ENCODE measurements at places on chromosomes 11 and 22.

DNA sequence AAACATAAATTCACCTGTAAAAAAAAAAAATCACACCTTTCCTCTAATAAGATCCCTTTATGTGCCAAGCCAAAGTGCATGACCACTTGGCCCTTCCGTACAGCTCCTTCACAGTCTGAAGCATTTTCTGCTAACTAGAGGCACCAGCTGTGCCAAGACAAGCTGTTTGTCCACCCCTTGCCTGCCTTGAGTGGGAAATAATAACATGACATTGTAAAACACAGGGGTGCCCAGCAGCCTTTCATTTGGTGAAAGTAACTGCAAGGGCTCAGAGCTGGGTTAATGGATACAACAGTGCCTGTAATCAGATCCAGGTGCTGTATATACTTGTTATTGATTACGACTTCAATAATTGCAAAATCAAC, 59.2 kb downstream of the DDIAS start:
- H3K27ac ChIP-seq: no peak overlapping the region
- no peaks in the 10 kb centered on the region for H3K36me3 ChIP-seq
- no peak overlapping the region for H3K4me3 ChIP-seq
- peaks cover 4% of the 10 kb centered on the region for H3K4me1 ChIP-seq
- DNase-seq: no peak
- no peaks in the 10 kb centered on the region for H3K27me3 ChIP-seq

DNA sequence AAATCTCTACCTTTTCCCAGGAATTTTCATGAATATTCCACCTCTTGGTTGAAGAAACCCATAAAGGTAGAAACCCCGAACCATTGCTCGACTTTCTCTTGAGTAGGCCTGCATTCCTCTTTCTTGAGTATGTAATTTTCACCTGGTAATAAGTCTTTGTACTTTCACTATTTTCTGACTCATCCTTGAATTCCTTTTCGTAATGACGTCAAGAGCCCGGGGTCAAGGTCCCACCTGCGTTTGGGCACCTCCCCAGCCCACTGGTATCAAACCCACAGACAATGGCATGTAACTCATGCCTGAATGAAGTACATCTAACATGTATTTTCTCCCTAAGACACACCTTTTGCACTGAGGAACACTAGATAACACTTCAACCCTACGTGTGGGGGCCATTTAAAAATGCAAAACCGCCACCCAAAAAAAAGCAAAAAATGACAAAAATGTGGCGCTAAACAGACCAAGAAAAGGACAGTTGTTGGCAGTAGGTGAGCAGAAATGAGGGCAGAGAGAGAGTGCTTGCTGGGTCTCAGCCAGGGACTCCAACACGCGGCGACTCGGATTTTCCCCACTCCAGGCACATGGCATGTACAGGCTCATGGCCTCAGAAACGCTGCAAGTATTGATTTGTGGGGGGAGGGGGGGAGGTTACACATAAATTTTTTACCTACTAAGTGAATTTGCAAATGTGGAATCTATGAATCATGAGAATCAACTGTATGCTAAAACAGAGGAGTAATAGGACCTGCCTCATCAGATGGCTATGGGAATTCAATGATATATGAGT, 4.1 kb upstream of the C11orf24 start:
- H3K4me3 ChIP-seq: no peak overlapping the region
- H3K27ac ChIP-seq: no peak overlapping the region
- DNase-seq: no peak
- no peaks in the 10 kb centered on the region for H3K36me3 ChIP-seq

DNA sequence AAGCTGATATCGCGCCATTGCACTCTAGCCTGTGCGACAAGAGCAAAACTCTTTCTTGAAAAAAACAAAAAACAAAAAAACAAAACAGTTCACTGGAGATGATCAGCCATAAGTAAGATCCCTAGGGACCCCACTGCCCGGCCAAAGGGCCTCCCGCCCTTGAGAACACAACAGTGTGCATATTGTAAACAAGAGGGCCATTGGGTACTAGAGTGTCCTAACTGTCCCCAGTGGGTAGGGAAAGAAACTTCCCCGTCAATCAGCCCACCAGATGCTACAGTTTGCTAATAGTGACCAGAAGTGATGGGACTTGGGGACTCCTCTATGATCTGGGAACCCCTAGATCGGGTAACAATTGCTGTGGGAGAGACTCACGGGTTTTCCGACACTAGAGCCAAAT, 3.7 kb upstream of the ACY3 start:
- no peak overlapping the region for H3K27ac ChIP-seq
- no peaks in the 10 kb centered on the region for H3K27me3 ChIP-seq
- no peak overlapping the region for H3K4me3 ChIP-seq
- no peak for DNase-seq
- H3K36me3 ChIP-seq: no peaks in the 10 kb centered on the region

GRCh38 chr11:130806746-130807145, 109.5 kb downstream of the SNX19 start:
- no peak overlapping the region for H3K4me3 ChIP-seq
- H3K27me3 ChIP-seq: no peaks in the 10 kb centered on the region

DNA sequence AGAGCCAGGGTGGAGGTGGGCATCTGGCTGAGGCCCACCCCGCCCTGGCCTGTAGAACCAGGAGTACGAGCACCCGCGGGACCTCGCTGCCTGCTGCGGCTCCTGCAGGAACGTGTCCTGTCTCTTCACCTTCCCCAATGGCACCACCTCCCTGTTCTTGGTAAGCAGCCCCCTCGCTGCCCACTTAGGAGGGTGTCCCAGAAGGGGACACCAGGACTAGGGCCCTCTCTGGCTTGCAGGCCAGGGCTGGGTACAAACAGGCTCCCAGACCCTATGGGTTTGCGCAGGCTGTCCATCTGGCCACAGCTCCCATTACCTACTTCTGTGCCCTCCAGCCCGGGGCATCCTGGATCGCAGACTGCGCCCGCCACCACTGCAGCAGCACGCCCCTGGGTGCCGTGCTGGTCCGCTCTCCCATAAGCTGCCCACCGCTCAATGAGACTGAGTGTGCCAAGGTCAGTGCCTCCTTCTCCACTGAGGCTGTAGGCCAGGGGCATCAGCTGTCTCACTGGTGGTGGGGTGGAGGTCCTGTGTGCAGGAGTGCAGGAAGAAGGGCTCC, 77.5 kb upstream of the MYOD1 start:
- H3K27me3 ChIP-seq: no peaks in the 10 kb centered on the region

- H3K36me3 ChIP-seq: peaks cover 22% of the 10 kb centered on the region
- H3K4me3 ChIP-seq: peak overlapping the region; percentile 42
- H3K27me3 ChIP-seq: no peaks in the 10 kb centered on the region
- no peaks in the 10 kb centered on the region for H3K4me1 ChIP-seq
These were observed 450 bp downstream of the MAP4K2 start for GRCh38 chr11:64802370-64803157.

DNA sequence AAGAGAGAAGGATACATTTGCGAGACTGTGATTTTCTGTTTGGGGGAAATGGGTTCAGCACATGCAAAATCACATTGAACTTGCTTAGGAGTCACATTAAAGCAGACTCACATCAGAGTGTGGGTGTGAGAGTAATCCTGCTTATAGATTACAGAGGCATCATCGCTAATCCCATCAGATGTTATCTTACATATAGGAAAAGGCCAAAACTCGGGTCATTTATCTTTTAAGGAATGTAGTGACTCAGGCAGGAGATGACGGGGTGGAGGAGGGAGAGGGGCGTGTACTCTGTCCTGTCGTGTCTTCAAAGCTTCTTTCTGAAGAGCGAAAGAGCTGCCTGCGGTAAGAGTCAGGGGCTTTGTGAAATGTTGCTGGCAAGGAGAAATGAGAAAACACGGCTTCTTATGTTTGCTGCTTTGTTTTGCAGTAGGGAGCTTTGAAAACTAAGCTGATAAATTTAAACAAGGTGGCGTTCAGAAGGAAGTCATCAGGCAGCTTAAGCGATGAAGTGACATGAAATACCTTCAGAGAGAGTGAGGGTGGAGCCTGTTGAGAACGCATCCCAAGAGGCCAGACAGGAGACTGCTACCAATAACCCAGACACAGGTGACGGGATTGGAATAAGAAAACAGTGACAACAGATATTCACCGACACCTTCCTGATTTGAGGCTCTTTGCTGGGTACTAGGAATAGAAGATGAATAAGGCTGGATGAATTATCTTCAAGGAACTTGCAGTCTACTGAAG, 2.2 kb upstream of the C11orf16 start:
- no peaks in the 10 kb centered on the region for H3K36me3 ChIP-seq
- H3K27ac ChIP-seq: no peak overlapping the region
- H3K27me3 ChIP-seq: no peaks in the 10 kb centered on the region
- H3K4me3 ChIP-seq: no peak overlapping the region
- peak; percentile 29 for DNase-seq
- H3K4me1 ChIP-seq: no peaks in the 10 kb centered on the region

GRCh38 chr11:2657697-2658284, 42.0 kb downstream of the KCNQ1OT1 start:
- no peaks in the 10 kb centered on the region for H3K27me3 ChIP-seq
- no peak overlapping the region for H3K4me3 ChIP-seq
- H3K27ac ChIP-seq: no peak overlapping the region
- DNase-seq: no peak
- peaks cover 13% of the 10 kb centered on the region for H3K36me3 ChIP-seq

- H3K4me1 ChIP-seq: peaks cover 8% of the 10 kb centered on the region
- H3K27ac ChIP-seq: no peak overlapping the region
- no peaks in the 10 kb centered on the region for H3K27me3 ChIP-seq
These were observed 81.0 kb downstream of the IGLL1 start for GRCh38 chr22:23498811-23499798.

DNA sequence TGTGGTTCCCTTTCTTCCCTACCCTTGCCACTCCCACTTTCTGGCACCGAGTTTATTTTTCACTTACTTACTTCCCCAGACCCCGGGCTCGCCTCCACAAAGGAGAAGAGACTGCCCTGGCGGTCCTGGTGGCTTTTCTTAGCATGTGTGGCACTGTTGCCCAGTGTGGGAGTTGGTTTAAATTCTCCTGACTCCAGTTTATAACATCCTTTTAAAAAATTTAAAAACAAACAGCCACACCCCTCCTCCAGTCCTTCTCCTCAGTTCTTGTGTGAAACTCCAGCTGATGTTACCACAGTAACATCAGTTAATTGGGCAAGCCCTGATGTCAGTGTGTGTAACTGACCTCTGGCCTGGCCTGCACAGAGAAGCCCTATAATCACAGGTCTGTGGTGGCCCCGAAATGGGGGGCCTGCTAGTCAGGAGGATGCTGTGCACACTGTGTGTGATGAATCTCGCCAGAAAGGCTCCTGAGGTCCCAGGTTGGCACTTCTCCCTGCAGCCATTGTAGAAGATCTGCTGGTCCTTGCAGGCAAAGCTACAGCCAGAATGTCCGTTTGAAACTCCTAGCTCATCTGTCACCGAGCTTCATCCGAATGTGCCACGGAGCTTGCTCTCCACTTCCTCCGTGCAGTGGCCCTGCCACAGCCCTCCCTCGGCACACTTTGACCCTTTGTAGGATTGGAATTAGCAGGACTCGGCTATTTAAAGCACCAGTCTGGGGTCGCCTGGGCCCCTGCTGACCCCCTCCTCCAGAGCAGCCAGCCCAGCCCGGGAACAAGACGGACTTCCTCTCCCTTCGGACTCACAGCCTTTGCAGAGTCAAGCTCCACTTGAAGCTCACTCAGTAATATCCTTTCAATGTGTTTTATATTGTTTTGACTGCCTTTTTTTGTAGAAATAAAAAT, 7.6 kb downstream of the YDJC start:
- H3K27ac ChIP-seq: peak overlapping the region; percentile 9
- H3K36me3 ChIP-seq: no peaks in the 10 kb centered on the region
- peaks cover 2% of the 10 kb centered on the region for H3K4me1 ChIP-seq
- no peak for DNase-seq

- H3K36me3 ChIP-seq: no peaks in the 10 kb centered on the region
- peak; percentile 70 for DNase-seq
- peak within 1 kb of the TSS; percentile 99 for H3K27ac ChIP-seq
- peak within 1 kb of the TSS; percentile 64 for H3K4me3 ChIP-seq
These were observed at the start of gene TYMP for GRCh38 chr22:50529897-50530579. Gene TYMP (minus strand): TSS chr22:50530012. CDS start chr22:50529709, 303 bp downstream.

- H3K4me3 ChIP-seq: no peak overlapping the region
- no peaks in the 10 kb centered on the region for H3K36me3 ChIP-seq
- H3K27me3 ChIP-seq: no peaks in the 10 kb centered on the region
- H3K4me1 ChIP-seq: no peaks in the 10 kb centered on the region
These were observed 49.2 kb downstream of the CWC15 start for GRCh38 chr11:94924171-94924572.

- no peak for DNase-seq
- no peaks in the 10 kb centered on the region for H3K4me1 ChIP-seq
- no peak overlapping the region for H3K4me3 ChIP-seq
- no peaks in the 10 kb centered on the region for H3K27me3 ChIP-seq
- H3K27ac ChIP-seq: no peak overlapping the region
- no peaks in the 10 kb centered on the region for H3K36me3 ChIP-seq
These were observed 187.3 kb upstream of the B3GAT1 start for GRCh38 chr11:134599299-134599771.

GRCh38 chr22:33018232-33018864, 39.8 kb downstream of the SYN3 start:
- no peak overlapping the region for H3K4me3 ChIP-seq
- H3K27ac ChIP-seq: no peak overlapping the region
- DNase-seq: peak; percentile 59
- H3K27me3 ChIP-seq: no peaks in the 10 kb centered on the region

DNA sequence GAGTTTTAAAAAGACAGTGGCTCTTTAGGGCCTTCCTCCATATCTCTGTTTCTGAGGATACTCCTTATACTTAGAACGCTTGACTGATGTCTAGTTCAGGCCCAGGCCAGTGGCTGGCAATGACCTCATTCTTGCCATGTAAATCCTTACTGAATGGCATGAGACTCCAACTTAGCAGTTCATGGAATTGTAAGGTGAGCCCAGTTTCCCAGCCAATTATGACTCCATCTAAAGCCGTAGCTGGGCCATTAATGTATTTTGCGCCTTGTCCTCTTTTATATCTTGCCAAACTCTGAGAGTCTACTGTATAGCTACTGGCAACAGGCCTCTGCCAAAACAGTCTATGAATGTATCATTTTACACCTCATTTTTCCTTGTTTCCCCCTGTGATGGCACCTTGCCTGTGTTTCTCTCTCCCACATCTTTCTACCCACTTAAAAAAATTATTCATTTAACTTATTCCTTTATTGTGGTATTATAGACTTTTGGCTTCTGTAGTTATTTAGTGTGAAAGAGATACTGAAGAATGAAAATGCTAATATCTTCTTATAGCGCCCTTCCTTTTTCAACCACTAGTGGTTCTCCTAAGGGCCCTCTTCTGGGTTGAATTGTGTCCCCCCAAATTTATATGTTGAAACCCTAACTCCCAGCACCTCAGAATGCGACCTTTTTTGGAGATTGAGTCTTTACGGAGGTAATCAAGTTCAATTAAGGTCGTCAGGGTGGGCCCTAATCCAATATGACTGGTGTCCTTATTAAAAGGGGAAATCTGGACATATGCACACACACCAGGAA, 67.4 kb downstream of the ZNRF3 start:
- no peaks in the 10 kb centered on the region for H3K36me3 ChIP-seq
- H3K27ac ChIP-seq: no peak overlapping the region
- H3K4me3 ChIP-seq: no peak overlapping the region
- no peaks in the 10 kb centered on the region for H3K27me3 ChIP-seq
- H3K4me1 ChIP-seq: peaks cover 7% of the 10 kb centered on the region
- peak; percentile 53 for DNase-seq

GRCh38 chr22:22968366-22968765, 80.8 kb downstream of the IGLL5 start:
- no peaks in the 10 kb centered on the region for H3K4me1 ChIP-seq
- no peak overlapping the region for H3K27ac ChIP-seq
- no peak overlapping the region for H3K4me3 ChIP-seq
- H3K27me3 ChIP-seq: no peaks in the 10 kb centered on the region
- DNase-seq: no peak
- no peaks in the 10 kb centered on the region for H3K36me3 ChIP-seq

Data from lung (tissue), 17 donors.